ENCODE measurements at places on chromosomes 2 and 18.

- DNase-seq = no peak
Measured at GRCh38 chr2:3481736-3482362, 37.5 kb downstream of the ADI1 start.

DNA sequence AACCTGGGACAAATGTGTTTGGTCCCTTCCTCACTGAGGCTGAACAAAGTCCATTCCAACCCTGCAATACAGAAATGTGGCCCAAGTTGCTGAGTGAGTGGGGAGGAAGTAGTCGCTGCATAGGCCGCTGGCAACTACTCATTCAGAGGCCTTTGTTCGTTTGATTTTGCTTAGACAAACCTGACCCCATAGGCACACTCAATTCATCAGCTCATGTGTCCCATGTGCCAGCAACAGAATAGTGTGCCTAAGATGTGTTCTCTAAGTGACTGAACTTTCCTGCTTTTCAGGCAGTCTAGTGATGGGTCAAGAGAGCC lies 23.0 kb downstream of the PTPN18 start:
- DNase-seq = no peak

- no peak for DNase-seq
Measured at GRCh38 chr18:65567372-65567771, 183.4 kb upstream of the CDH7 start.

GRCh38 chr2:235500761-235501672 lies 7.2 kb downstream of the AGAP1 start:
- no peak for DNase-seq

GRCh38 chr18:11548916-11549551 lies 60.4 kb upstream of the SLC35G4 start:
- DNase-seq = no peak

DNA sequence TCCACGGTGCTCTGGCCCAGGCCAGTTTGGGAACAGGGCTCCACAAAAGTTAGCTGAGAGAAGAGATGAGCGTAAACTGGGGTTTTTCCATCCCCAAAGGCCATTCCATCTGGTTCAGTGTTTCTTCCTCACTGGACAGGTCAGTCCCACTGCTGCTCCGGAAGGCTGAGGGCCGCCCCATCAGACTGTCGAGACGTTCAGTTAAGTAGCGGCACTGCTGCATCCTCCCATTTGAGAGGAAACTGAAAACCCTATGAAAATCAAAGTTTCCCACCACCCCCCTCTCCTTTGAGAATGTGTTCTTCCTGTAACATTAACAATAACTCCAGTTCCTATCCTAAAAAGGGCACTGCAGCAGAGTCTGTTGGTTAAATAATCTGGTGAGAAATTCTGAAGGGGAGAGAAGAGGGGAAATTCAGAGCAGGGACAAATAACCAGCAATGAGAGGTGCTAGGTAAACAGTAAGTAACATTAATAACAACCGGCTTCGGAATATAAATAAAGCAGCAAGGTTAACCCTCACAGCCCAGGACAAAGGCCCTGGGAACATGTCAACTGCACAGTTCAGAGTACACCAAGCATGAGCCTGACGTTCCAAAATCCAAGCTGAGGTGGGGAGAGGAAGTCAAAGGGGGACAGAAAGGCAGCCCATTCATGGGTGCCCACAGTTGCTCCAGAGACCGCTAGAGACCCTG lies 55.4 kb downstream of the UXS1 start:
- DNase-seq = no peak

DNA sequence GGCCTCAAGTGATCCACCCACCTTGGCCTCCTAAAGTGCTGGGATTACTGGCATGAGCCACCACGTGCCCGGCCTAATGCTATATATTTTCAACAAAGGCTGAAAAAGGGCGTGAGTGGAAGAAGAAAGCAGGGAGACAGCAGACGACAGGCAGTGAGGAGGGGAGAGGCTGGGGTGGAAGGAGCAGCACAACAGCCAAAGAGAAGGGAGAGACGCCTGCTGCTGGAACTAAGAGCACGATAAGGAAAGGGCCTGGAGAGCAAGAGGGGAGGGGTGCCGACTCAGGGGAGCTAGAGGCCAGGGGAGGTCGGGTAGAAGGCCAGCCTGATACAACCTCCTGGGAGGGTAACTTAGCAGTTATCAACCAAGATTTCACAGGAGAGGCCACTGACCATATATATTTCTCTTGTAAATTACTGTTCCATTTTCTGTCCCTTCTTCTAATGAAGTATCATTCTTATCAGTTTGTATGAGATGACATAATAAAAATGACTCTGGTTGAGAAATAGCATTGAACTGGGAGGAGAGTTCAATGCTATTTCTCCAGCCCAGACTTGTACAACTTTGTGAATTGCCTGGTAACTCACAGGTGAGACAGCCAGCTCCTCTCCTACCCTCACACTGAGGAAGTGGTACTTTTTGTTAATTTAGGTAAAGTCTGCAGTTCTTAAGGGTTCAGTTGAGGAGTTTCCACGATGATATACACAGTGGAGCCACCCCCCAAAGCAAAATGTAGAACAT lies 5.8 kb upstream of the RNU4ATAC start:
- no peak for DNase-seq

DNA sequence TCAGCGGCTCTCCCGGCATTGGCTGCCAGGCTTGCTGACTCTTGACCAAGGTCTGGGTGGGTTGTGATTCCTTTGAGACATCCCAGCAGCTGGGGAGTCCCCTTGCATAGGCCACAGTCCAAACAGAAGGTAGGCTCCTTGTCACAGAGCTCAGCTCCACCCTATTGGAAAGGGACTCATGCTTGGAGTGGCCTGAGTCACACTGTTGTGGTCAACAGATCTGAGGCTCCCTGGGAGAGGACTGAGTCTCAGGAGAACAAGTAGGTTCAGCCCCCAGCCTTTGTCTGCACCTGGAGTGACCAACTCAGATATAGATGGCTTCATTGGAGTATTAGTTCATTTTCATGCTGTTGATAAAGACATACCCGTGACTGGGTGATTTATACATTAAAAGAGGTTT lies 32.1 kb upstream of the SH3BP4 start:
- DNase-seq = no peak

DNA sequence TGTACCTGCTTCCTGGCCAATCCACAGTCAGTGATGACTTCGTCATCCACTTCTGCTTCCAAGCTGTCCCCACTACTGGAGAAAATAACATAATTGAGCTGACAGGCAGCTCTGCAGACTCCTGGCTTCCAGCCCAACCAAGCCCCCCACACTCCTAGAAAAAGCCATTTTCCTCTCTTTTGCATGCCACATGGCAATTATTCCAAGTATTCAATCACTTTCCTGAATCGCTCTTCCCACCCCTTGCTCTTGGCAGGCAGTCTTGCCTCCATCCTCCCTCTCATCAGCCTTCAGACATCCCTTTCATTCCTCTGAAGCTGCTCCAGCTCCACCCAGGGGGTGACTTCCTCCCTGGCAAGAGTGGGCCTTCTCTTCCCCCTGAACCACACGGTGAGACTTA lies 14.3 kb upstream of the ST8SIA5 start:
- DNase-seq = no peak

GRCh38 chr2:193963472-193964119 lies 1693.4 kb upstream of the SLC39A10 start:
- no peak for DNase-seq

GRCh38 chr2:196176142-196176738 lies 4.9 kb upstream of the STK17B start:
- DNase-seq = peak; percentile 68

DNA sequence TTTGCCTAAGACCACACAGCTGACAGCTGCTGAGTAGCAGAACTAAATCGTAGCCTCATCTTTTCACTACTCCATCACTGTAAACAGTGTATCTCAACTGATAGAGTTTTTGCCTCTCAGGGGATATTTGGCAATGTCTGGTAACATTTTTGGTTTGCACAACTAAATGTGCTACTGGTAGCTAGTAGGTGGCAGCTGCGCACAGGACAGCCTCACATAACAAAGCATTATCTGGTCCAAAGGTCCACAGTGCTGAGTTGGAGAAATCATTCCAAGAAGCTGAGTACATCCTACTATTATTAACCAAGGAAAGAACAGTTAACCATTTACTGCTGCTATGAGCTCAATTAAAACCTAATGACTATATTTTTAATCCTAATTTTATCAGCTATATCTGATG lies 6.1 kb upstream of the CCDC102B start:
- no peak for DNase-seq

DNA sequence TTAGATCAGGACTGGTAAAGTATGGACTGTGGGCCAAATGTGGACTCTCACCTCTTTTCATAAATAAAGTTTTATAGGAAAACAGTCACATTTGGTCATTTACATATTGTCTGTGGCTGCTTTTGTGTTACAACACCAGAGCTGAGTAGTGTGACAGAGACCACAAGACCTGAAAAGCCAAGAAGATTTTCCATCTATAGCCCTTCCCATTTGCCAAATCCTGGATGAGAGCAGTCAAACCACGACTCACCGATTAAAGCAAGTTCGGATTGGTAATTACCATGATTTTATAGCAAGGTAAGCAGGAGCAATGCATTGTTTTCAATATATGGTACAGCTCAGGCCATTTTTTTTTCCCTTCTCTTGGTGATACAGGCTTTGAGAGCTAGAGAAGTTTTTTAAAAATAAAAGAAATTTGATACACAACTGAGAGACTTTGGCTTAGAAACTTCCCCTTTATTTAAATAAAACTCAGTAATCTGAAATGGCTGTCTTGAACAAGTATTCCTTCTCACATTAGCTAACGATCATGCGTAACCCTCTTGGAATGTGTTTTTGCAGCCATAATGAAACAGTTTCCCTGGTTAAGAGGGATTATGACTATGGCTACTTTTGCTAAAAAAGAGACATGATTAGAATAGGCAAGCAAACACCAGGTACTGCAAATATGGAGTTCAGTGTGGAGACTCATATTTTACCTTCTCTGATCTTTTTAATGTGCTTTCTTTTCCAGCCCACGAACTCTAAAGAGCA lies 9.5 kb upstream of the MALL start:
- no peak for DNase-seq

GRCh38 chr2:218081063-218081462 lies 12.0 kb downstream of the RUFY4 start:
- DNase-seq = no peak

DNA sequence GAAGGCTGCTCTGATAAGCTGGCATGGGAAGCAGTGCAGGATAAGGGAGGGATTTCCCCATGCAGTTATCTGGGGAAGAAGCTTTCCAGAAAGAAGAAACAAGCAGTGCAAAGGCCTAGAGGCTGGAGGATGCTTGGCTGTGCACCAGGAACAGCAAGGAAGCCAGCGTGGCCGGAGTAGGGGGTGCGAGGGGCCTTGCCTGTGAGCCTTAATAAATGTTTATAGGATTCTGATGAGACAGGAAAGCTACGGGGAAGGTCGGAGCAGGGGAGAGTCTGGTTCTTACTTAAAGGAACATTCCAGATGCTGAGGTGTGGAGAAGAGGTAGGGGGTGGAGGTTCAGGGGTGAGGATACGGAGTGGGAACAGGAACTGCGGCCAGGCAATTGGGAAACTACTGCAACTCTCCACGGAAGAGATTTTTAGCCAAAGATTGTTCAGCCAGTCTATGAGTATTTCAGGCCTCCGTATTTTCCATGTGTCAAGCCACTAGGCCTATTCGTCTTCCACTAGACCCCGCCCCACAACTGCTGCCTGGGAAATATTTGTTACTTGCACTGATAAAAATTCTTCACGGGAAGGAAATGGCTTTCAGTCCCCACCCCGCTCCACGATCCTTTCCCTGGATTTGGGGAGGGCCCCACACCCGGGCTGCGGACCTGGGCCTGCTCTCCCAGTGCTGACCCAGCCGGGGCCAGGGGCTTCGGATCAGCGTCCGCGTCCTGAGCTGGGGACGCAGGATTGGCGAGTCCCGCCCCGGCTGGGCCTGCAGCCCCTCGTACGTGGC lies 516 bp downstream of the EIF2AK2 start:
- DNase-seq = peak; percentile 23

- no peak for DNase-seq
Measured at GRCh38 chr2:163656622-163657280, 79.1 kb downstream of the FIGN start.

GRCh38 chr2:71154798-71155197 lies 24.4 kb downstream of the MPHOSPH10 start:
- DNase-seq = peak; percentile 11

- DNase-seq = no peak
Measured at GRCh38 chr2:145731467-145731866, 1211.5 kb upstream of the ZEB2 start.

GRCh38 chr2:204892506-204893255 lies 347.4 kb downstream of the PARD3B start:
- DNase-seq = no peak

- DNase-seq = peak; percentile 15
Measured at GRCh38 chr2:200466425-200467418, 43.1 kb downstream of the KCTD18 start.

GRCh38 chr2:165149439-165149838 lies 54.4 kb downstream of the SCN3A start:
- DNase-seq = no peak

DNA sequence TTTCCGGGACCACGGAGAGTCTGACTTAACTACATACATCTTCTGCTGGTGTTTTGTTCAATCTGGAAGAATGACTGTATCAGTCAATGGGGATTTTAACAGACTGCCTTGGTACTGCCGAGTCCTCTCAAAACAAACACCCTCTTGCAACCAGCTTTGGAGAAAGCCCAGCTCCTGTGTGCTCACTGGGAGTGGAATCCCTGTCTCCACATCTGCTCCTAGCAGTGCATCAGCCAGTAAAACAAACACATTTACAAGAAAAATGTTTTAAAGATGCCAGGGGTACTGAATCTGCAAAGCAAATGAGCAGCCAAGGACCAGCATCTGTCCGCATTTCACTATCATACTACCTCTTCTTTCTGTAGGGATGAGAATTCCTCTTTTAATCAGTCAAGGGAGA lies 23.1 kb downstream of the ICOS start:
- DNase-seq = no peak

DNA sequence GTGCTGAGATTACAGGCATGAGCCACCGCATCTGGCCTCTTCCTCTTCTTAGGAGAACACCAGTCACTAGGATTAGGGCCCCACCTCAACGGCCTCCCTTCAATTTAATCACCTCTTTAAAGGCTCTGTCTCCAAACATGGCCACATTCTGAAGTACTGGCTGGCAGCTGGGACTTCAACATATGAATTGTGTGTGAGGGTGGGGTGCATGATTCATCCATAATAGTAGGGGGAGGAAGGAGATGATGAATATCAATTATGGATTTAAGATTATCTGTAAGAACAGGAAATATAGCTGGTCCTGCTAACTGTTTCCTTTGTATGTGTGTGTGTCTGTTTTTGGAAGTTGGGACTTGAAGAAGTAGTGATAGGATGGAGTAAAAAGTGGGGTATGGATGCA lies 14.7 kb upstream of the EPG5 start:
- DNase-seq = no peak

DNA sequence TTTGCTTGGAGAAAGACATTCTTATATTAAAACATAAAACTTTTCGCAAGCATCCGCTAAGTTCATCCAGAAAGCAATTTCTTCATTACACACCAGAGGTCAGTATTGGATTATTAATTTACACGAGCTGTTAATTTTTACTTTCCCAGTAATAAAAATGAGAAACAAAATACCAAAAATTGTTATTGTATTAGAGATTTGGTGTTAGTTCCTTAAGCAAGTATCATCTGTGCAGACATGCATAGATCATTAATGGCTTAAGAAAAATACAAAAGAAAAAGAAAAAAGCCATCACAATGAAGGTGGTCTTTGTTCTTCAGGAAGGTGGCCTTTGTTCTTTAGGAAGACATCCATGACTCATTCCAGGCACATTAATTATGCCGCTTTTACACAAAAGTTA lies 53.6 kb upstream of the HNMT start:
- no peak for DNase-seq

GRCh38 chr18:73261243-73261642 lies 393.5 kb upstream of the NETO1 start:
- no peak for DNase-seq

Data from stimulated activated CD4-positive, alpha-beta T cell treated with anti-CD3 and anti-CD28 coated beads, Interleukin-4, amount 100 ng/mL, for 1 hour (primary cell).